ENCODE measurements at places on chromosomes 3 and 15.

DNA sequence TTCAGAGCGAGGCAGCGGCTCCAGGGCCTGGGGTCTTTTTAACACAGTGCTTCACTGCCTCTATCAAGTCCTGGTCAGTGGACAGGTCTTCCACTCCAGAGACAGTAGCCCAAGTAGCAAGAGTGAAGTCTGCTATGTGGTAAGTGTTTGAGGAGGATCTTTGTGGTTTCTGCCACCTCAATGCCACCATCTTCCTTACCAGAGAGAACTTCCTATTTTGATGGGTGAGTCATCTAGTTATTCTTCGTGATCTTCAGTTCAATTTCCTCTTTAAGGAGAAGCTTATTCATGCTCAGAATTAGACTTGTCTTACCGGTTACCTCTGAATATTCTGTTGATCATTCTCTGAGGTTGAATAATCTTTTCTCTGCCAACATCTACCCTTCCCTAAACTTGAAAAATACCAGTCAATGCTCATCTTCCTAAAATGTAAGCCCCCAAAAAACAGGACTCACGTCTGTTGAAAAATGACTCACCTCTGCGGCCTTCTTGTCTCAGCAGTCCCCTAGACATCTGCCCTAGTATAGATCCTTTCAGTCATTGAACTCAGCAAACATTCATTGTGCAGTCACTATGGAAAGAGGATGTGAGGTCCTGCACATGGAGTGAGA, 32.2 kb upstream of the BCL6 start:
- no peak for DNase-seq

GRCh38 chr3:129824926-129825541, 68.5 kb downstream of the TMCC1 start:
- DNase-seq, result peak; percentile 64

- DNase-seq, result no peak
Measured at GRCh38 chr3:64972793-64973192, 285.0 kb upstream of the ADAMTS9 start.

DNA sequence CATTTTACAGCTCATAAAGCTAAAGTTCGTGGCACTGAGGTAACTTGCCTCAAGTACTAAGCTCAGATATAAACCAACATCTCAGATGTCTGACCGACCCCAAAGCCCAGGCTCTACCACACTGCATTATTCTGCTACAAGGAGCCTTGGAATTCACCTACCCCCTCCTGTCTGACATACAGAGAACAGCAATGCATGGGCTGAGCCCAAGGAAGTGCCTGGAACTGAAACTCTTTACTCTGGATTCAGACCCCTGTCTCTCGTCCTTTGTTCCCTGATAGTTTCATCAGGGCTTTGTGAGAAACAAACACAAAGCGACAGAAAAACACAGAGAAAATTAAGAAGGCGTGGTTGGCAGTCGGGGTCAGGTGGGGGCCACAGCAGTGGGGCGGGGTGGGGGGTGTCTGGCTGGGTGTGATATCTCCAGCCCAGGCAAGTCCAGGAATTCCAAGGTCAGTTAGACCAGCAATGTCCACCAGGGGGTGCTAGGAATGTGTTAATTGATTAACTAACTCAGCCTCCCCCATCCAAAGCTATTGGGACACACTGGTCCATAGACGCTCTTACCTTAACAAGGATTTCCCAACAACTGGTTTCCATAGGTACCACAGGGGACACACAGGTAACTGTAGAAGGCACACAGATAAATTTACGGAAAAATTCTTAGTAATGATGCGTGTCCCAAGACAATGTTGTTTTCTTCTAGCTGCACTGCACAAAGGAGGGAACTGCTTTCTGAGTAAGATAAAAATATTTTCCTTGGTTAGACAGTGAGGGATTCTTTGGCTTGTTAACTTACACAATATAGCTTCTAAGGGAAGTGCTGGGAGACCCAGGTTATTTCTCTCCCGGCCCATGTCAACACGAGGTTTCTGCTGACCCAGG, 18.8 kb upstream of the SSUH2 start:
- peak; percentile 83 for DNase-seq

DNA sequence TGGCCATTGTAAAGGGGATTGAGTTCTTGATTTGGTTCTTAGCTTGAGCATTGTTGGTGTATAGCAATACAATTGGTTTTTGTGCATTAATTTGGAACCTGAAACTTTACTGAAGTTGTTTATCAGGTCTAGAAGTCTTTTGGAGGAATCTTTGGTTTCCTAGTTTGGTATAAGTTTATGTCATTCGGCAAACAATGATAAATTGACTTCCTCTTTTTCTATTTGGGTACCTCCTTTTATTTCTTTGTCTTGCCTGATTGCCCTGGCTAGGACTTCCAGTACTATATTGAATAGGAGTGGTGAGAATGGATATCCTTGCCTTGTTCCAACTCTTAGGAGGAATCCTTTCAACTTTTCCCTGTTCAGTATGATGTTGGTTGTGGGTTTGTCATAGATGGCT, 32.1 kb downstream of the SPESP1 start:
- DNase-seq, result no peak

- peak; percentile 4 for DNase-seq
Measured at GRCh38 chr3:151593928-151594327, 133.1 kb upstream of the IGSF10 start.

GRCh38 chr3:184323696-184324095, 9.3 kb downstream of the EIF4G1 start:
- DNase-seq, result no peak

- no peak for DNase-seq
Measured at GRCh38 chr3:107263269-107264021, 113.8 kb upstream of the CCDC54 start.

DNA sequence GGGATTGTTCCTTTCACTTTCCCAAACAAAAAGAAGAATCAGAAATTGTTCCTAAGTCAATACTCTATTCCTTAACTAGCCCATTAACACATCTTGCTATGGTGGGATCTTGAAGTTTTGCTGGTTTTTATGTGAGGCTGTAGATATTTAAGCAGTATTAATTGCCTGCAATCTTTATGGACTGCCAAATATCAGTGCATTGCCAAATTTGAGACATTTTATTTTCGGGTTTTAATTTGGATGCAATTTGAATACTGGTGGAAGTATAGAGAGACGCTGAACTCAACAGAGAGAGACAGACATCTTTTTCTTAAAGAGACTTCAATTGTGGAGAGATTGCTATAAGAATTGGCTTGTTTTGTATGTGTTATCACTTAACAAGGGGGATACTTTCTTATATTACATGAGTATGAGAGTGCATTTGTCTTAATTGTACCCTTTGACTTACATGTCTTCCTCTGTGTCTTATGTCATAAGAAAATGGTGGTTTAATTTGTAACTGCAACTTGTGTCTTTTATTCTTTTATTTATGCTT, 10.0 kb downstream of the CADM2 start:
- DNase-seq, result no peak

- peak; percentile 37 for DNase-seq
Measured at GRCh38 chr3:26118165-26118564, 328.3 kb downstream of the OXSM start.

DNA sequence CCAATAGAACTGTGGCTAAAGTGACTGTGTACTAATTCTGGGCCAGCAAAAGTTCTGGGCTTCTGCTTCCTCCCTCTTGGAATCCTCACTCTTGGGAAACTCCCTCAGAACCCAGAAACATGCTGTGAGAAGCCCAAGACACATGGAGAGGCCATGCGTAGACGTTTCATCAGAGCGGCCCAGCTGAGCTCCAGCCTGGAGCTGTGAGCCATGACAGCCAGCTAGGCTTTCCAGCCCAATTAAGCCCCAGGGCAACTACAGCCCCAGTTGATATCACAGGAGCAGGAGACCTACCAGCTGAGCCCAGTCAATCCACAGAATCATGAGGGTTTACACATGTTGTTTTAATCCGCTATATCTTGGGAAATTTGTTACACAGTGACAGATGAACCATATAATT, 43.6 kb upstream of the CNOT10 start:
- DNase-seq, result no peak

GRCh38 chr3:176328198-176328597, 869.1 kb downstream of the TBL1XR1 start:
- DNase-seq, result no peak

DNA sequence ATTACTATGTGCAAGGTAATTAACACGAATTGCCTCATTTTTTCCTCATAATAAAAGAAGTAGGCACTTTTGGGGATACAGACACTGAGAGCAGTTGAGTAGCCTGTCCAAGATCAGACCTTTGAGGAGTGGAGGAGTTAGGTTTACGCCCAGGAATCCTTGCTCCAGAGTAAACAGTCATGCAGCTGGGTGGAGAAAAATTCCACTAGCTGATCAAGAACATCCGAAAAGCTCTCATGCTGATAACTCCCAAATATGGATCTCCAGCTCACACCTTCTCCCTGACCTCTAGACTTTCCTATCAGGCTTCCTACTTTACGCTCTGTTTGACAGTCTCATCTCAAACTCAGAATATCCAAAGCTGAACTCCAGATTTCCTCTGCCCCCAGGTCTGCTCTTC, 53.3 kb downstream of the ST6GAL1 start:
- DNase-seq, result no peak

Data from SK-MEL-5 (cell line).